ENCODE measurements at places on chromosomes 6 and 20. TPM values are rescaled to one million over a fixed set of nuclear protein-coding genes. Genes with fewer than 3 reads are reported as not detected.

Gene SAMD3
- total RNA-seq: 14.5 TPM

- DNase-seq: no peak
- H3K36me3 ChIP-seq: no peaks in the 10 kb centered on the region
- no peak overlapping the region for H3K27ac ChIP-seq
- no peaks in the 10 kb centered on the region for H3K27me3 ChIP-seq
- peaks cover 2% of the 10 kb centered on the region for H3K4me1 ChIP-seq
- no peak overlapping the region for H3K4me3 ChIP-seq
Measured at GRCh38 chr6:100678027-100678426, 203.1 kb downstream of the ASCC3 start.

- no peak overlapping the region for H3K4me3 ChIP-seq
- peaks cover 7% of the 10 kb centered on the region for H3K4me1 ChIP-seq
- H3K27me3 ChIP-seq: peaks cover 27% of the 10 kb centered on the region
- DNase-seq: no peak
- H3K27ac ChIP-seq: no peak overlapping the region
- no peaks in the 10 kb centered on the region for H3K36me3 ChIP-seq
Measured at GRCh38 chr6:122612838-122613237, 2.6 kb downstream of the PKIB start.

GRCh38 chr6:98769546-98769945 lies 64.8 kb upstream of the POU3F2 start:
- peaks cover 54% of the 10 kb centered on the region for H3K27me3 ChIP-seq

All from T-helper 17 cell (primary cell).